ENCODE measurements at places on chromosomes 13 and 19.
A peak's percentile ranks its signal among the peaks of the same experiment; 100 is the strongest.

DNA sequence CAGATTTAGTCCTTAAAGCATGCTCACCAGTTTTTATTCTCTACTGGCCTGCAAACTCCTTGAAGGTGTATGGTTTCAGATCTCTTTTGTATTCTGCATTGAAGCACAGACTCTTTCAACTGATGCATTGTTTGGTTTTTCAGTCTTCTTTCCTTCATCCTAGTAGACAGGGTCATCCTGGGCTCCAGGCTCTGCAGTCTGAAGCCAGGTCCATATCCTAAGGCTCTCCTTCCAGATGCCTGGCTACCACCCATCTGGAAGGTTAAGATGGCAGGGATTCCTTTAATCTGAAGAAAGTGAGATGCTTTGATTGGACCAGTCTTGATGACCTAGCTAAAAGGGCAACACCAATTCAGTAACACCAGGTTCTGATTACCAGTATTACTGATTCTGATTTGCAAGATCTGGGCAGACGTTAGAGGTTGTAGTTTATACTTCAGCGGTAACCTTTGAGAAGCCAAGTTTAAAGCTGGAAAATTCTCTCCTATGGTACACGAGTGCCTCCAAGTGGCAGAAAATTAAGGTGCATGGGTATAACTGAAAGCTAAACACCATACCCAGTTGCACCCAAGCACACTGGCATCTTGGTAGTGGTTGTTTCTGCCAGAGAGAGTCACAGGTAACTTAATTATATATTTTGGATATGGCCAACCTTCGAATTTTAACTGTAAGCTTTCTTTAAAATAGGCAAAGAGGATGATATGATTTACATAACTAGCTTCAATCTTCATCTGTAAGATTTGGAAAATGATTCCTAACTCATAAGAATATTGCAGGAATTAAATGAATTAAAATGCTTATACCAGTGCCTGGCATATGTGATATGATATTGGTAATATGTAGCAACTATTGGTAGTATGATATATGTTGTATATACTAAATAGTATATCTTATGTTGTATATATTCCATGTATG lies 1651.9 kb upstream of the MIR17HG start:
- peak; percentile 36 for DNase-seq

DNA sequence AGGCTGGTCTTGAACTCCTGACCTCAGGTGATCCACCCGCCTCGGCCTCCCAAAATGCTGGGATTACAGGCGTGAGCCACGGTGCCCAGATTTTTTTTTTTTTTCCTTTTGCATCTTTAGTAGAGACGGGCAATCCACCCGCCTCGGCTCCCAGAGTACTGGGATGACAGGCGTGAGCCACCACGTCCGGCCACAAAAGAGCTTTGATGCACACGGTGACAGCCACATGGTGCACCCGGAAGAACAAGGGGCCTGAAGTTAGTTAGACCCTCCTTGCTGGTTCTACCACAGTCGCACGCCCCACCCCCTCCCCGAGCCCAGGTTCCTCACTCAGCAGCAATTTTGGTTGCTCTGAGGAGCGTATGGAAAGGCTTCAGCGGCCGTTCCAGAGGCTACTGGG lies 54.2 kb upstream of the USE1 start:
- DNase-seq = no peak

DNA sequence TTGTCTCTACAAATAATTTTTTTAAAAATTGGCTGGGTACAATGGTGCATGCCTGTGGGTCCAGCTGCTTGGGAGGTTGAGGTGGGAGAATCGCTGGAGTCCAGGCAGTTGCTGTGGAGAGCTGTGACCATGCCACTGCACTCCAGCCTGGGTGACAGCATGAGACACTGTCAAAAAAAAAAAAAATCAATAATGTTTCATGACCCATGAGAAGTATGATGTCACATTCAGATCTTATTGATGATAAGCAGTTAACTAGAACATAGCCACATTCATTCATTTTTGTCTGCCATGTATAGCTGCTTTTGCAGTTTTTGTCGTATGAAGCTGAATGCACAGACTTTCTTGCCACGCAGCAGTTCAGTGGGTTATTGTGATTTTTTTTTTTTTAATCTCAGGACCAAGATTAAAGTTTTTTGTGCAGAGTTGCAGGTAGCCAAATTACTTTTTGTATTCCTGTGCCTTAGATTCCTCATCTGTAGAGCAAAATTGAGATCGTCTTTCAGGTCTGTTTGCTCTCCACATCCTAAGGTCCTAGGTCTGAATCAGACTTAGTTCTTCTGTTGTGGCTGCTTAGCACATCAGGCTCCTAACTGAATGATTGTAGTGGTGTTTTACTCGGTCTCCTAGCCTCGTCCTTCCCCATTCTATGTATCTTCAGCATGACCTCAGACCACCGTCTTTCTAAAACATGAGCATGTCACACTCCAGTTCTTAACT lies 145.2 kb downstream of the GGACT start:
- DNase-seq = no peak

DNA sequence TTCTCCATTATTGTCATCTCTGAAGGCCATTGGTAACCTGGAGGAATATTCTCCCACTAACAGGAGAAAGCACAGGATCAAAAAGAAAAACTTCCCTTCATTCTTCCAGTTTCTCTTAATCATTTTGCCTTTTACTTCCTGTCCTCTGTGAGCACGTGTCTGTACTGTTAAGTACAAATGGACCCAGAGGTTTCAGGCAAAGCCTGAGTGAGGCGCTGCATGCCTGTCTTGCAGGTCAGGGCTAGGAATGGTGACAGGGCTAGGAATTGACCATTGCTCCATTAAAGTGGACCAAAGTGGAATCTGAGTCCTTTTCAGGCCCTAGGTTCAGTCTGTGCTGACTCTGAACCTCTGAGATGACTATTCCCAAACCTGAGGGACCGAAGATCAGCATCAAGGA lies 326.7 kb downstream of the SHISA2 start:
- DNase-seq = no peak

GRCh38 chr13:98681049-98681448 lies 71.4 kb downstream of the SLC15A1 start:
- DNase-seq = no peak

GRCh38 chr13:20901668-20902437 lies 693 bp downstream of the XPO4 start:
- no peak for DNase-seq

DNA sequence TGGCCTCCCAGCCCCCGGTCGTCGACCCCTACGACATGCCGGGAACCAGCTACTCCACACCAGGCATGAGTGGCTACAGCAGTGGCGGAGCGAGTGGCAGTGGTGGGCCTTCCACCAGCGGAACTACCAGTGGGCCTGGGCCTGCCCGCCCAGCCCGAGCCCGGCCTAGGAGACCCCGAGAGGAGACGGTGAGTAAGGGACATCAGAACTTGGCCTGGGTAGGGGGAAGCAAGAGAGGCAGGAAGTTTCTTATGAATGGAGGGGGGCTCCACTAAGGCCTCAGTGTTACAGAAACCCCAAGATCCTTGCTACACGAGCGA lies 2.9 kb downstream of the FOSB start:
- DNase-seq = no peak
